ENCODE measurements at places on chromosomes 16 and 17.

- DNase-seq: no peak
These were observed 38.4 kb upstream of the INTS2 start for GRCh38 chr17:61966191-61966590.

- no peak for DNase-seq
These were observed 279.0 kb upstream of the ZFHX3 start for GRCh38 chr16:73326770-73327470.

GRCh38 chr16:74073456-74073855 is 223.2 kb upstream of the PSMD7 start:
- no peak for DNase-seq

DNA sequence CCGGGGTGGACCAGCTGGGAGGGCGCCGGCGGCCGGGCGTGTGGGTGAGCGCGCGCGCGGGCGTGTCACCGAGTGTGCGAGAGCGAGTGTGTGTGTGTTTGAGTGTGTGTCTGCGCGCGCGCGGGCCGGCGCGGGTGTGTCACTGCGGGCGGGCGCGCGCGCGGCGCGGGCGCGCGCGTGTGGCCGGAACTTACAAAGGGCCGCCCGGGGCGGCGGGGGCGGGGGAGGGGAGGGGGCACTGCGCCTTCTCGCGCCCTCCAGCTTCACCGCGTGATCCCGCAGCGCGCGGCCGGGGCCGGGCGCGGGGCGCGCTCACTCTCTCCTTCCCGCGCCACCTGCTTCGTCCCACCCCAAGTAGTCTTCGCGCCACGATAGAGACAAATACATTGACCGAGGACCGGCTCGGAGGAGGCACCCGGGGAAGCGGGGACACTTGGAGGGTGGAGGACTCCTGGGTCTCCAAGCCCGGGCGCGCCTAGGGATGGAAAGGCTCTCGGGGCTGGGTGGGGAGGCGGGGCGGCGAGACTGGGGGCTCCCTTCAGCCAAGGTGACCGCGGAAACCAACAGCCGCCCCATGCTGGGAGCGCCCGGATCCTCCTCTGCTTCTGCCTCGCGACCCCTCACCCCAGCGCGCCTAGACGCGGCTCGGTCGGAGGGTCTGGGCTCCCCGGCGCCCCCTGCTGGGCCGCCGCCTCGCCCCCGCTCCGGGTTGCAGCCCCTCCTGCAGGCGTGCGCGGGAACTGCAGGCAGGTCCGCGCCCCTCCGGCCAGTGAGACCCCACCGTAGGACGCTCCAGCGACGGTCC is at the start of gene SRCIN1:
SRCIN1 (minus strand) TSS at position 112 of the 805 bp plus-strand sequence. CDS start 247 bp downstream, outside the sequence.
- no peak for DNase-seq

DNA sequence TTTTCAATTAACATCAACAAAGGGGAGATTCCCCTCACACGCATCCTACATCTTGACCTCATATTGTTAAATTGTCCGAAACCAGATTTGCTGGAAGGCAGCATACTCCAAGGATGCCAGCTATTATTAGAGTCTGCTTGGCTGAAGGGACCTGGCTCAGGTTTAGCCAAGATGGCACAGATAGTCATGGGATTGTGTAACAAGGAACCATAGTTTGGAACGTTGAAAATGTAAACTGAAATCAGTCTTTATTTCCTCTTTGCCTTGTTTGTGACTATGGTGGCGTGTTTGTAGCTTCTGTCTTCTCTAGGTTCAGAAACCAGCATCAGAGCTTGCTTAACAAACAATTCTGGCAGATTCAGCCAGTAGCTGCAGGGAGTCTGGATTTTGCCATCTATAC is 5.9 kb downstream of the ARSG start:
- no peak for DNase-seq

- no peak for DNase-seq
These were observed 540.3 kb downstream of the KCNJ2 start for GRCh38 chr17:70709596-70709995.

GRCh38 chr17:74986206-74986576 is 1.2 kb upstream of the CDR2L start:
- no peak for DNase-seq

DNA sequence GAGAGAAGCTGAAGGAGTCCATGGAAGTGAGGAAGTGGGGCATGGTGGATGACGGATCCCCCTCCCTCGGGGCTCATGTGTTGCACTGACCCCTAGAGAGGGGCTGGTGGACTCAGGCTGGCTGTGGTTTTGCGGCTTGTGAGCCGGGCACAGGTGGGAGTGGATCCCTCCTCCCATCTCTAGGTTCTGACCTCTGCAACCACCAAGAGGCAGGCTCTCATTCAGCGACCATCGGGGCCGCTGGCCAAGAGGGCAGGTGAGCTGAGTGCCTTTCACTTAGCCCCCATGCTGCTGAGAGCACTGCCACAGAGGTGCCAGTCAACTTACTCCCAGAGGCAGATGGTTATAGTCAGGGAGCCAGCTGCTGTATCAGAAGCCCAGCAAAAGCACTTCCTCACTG is 67.3 kb downstream of the SCNN1B start:
- DNase-seq: no peak
